ENCODE measurements at places on chromosomes 6 and 20.

DNA sequence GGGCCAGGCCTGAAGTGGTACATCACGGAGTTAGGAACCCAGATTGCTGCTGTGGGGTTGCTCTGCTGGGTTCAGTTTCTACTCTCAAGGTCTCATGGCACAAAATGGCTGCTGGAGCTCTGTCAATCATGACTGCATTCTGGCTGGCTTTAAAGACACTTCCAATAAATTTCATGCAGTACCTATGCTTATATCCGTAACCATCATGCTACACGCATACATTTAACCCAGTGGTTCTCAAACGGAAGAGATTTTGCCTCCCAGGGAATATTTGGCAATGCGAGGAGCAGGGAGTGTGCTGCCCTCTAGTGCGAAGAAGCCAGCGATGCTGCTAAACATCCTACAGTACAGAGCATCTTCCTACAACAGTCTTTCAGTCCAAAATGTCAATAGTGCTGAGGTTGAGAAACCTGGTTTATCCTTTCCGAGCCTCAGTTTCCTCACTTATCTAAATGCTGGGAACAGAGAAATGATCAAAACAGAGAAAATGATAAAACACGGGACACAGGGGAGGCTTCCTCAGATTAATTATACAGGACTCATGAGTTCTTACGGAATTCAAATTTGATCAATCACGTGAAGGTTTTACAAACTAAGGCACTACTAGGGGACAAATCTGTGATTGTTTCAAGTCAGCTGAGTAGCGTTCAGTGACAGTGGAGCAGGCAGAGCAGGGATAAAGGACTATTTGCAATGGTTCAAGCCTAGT lies 9.6 kb upstream of the SLC2A10 start:
- DNase-seq = no peak

DNA sequence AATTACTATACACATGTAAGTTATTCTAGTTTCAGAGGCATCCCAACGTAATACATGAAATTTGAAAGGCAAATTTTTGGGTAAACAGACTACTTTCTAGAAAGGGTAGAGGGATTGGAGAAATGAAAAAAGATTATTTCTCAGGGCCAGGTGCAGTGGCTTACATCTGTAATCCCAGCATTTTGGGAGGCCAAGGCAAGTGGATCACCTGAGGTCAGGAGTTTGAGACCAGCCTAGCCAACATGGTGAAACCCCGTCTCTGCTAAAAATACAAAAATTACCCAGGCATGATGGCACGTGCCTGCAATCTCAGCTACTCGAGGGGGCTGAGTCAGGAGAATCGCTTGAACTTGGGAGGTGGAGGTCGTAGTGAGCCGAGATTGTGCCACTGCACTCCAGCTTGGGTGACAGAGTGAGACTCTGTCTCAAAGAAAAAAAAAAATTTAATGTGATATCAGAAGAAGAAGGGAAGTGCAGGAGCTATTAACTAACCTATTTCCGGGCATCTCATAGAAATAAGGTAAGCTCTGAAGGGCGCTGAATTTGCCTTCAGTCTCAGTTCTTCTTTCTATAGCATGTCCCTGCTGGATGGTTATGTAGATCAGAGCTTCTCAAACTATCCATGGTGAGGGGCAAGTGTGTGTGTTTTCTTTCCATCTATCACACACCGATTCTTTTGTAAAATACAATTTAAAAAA lies 100.3 kb upstream of the MTHFD1L start:
- DNase-seq = no peak

- no peak for DNase-seq
Measured at GRCh38 chr6:117911660-117912059, 4.6 kb downstream of the SLC35F1 start.

DNA sequence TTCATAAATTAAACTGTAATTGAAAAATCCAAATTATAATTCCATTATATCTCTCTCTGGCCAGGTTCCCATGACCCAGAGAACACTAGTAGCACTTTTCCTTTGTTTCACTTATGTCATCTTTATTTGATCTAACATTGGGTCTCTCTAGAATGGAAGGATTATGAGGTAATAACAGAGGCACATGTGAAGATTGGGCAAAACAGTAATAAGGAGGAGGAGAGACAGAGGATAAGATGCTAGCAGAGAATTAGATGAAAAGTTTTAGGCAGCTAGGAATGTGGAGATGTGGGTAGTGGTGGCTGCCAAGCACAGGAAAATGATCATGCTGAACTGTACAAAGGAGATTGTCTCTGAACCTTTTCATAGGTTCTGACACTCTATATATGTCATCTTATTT lies 3.3 kb downstream of the TAB2 start:
- no peak for DNase-seq

GRCh38 chr6:35044761-35045421 lies 96.2 kb downstream of the TCP11 start:
- peak; percentile 79 for DNase-seq

GRCh38 chr20:12434672-12435071 lies 517.0 kb downstream of the BTBD3 start:
- DNase-seq = no peak

DNA sequence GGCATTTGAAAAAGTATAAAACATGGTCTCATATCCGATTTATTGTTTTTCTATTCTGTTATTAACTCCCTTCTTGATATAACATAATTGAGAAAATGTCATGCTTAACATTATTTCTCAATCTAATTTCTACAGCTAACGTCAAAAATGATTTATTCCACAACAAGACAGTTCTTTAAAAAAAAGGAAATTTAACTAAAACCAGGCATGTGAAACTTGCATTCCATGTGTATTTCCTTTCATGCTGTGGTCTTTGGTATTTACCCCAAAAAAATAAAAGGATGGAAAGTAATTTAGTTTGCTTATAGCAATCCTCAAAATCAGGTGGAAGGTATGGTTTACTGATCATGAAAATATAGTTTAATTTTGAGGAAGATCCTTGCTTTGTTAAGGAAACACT lies 142.8 kb downstream of the COL21A1 start:
- no peak for DNase-seq

DNA sequence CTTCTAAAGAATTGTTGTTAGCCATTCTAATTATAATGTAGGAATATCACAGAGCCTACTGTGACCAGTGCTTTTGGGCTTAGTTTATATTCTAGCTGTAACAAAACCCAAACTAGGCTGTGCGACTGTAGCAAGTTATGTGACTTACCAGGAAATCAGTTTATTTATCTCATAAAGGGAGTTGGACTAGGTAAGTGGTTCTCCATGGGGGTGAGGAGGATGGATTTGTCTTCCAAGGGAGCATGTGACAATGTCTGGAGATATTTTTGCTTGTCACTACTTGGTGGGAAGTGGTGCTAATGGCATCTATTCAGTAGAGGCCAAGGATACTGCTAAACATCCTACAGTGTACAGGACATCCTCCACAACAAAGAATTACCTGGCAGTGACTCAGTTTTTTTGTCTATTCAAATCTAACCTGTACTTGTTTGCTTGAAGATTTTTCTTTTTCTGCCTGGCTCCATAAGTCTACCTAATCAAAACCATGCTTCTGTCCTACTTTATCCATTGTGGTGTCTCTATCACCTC lies 32.5 kb downstream of the ZFAND3 start:
- no peak for DNase-seq

DNA sequence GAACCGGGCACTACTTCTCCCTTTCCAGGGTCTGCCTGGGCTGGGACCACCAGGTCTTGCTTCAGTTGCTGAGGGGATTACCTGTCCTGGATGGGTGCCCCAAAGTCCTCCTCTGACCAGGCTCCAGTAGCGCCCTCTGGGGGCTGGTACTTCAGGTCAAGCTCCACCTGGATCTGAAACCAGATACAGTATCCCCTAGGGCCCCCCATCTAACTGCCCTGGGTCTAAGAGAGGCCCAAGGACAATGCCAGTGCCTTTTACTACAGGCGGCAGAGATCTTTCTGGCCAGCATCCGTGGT lies 11.2 kb upstream of the SPAG4 start:
- DNase-seq = no peak

GRCh38 chr20:41261790-41262717 lies 55.5 kb downstream of the ZHX3 start:
- DNase-seq = no peak

GRCh38 chr6:112298021-112298745 lies 43.8 kb upstream of the LAMA4 start:
- no peak for DNase-seq

DNA sequence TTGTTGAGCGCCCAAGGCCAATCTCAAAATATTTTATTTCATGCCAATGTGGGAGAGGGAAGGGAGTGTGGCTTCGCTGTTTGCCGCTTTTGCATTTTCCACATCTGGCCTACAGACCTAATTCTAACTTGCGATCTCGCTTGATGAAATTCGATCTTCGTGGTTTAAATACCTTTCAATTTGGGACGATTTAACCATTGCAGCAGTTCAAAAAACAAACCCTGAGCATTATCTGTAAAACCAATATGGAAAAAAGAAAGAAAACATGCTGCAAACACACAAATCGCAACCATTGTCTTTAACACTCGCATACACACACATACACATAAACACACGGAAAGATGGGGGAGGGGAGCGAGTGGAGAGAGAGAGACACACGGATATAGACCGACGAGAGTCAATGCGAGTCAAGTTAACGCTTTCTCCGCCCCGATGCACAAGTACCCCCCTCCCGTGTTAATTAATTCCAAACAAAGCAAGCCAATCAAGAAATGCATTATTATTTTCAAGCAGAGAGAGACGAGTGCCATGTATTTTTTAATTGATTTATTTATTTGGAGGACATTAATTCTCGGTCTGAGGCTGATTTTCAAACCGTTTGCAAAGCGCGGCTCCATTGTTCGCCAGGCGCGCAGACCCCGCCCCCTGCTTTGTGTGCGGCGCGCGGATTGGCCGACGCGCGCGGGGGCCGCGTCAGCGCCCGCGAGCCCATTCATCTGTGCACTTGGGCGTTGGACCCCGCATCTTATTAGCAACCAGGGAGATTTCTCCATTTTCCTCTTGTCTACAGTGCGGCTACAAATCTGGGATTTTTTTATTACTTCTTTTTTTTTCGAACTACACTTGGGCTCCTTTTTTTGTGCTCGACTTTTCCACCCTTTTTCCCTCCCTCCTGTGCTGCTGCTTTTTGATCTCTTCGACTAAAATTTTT lies at the start of gene MARCKS:
TSS of gene MARCKS (plus strand) at position 721 of the 931 bp plus-strand sequence. CDS start 401 bp downstream, outside the sequence.
- peak; percentile 89 for DNase-seq

DNA sequence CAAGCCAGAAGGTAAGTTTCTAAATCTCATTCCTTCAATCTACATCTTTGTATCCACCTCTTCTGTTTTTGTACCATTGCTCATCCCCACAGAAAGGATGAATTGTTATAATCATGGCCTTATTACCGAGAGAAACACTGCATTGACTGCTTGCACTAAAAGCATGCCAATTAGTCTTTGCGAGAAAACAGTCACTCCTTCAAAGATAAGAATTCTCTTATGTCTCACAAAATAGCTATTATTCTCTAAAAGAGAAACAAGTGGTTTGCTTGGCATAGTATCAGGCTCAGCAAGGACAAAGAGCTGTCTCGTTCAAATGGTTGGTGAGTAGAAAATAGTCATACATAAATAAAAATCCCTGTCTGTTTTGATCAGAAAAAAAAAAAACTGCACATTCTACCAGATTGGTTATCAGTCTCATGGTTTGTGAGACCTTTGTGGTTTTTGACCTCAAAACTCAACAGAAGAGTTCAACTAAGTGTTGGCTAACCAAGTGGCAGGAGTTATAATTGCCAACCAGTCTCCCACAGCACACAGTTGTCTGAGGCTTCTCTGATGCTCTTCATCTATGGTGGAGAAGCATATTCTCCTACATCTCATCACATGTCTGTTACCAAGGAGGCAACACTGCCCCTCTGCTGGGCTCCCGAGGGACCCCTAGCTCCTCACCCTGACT lies 35.1 kb upstream of the ARMH2 start:
- no peak for DNase-seq

DNA sequence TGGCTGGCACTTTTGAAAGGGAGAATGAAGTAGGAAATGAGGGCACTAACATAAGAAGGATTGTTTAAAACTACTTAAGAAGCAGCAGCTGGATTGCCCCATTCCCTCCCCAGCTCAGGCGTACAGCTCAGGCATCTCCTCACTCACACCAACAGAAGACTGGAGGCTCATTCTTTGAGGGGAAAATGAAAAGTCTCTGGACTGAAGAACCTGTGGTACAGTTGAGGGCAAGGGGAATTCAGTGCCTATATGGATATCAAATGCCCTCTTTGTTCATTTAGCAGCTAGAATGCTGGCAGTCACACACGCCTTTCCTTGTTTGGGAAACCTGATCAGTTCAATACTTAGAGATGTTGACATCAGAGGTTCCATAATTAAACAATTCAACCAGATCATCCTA lies 502.1 kb upstream of the SOX4 start:
- DNase-seq = no peak

DNA sequence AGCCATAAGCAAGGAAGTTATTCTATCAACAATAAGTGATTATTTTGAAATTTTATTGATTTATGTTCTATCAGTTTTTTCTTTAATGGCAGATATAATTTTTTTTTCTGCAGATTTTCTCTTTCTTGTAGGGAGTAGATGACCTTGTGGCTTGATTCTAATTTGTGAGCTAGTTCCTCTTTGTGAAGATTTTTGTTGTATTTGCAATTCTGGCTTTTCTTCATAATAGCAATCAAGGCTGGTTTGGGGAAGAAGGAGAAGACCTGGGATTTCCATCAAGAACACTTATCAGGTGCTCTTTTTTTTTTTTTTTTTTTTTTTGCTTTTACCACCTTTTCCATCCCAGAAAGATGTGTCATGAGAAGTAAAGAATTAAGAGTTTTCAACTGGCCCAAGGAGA lies 324.2 kb upstream of the MAN1A1 start:
- no peak for DNase-seq

- DNase-seq = no peak
Measured at GRCh38 chr6:43949551-43949991, 177.7 kb downstream of the MRPL14 start.

GRCh38 chr6:146931214-146931613 lies 273.0 kb upstream of the STXBP5 start:
- no peak for DNase-seq

DNA sequence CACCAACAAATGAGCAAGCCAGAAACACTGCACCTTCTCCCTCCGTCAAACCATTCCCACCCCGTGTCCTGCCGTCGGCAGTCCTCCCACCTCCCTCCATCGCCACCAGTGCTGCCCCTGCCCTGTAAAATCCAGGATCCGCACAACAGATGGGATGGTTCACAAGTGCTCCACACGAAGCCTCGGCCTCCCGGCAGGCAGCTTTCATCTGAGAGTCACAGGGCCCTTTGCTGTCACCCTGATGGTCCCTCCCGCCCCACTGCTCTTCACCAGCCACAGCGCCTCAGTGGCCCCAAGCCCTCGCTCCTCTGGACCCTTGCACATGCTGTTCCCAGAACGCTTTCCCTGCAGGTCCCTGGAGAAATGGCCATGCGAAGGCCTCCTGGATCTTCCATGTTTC lies 12.1 kb downstream of the SLC4A11 start:
- DNase-seq = no peak

DNA sequence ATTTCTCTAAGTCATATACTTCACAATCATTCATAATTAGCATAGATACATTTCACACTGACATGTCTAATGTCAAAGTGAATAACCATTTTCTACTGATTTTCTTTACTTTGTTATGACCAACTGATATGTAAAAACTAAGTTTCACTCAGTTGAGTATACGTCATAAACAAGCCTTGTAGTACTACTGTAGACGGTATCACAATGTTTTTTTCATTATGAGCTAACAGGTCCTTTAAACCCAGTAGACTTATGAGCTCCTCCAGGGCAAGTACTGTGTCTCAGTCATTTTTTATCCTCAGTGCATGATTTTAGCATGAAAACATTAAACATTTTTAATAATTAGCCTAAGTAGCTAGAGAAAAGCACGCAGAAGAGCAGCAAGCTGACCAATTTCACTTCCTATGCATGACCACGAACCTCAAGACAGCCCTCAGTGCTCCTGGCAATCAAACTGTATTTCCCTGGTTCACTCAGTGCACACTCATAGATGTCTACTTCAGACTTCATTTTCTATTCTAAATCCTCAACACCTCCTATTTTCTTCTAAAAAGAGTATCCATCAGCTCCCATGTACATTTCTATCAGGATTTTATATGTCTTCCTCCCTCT lies 32.0 kb upstream of the TFAP2D start:
- DNase-seq = no peak

Data from DMS153 (cell line).